ENCODE measurements at places on chromosomes 2 and 18.

- no peak for DNase-seq
These were observed 23.3 kb upstream of the MAPRE3 start for GRCh38 chr2:26946841-26947784.

DNA sequence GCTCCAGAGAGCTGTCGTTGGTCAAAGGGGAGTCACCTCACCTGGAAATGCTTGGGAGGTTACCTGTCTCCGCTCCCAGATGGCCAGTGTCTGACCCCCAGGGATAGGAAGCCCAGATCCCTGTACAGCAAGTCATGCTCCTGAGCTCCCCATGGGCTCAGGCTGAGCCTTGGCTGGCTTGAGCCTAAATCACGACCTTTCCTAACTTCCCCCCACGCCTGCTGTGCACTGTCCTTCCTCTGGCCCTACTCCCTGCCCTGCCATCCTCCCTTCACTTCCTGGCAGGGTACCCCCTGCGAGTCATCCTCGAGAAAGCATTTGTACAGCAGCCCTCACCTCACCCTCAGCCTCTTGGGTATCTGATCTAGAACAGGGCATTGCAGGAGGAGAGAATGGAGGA is 9.2 kb upstream of the HDAC4 start:
- DNase-seq = no peak

DNA sequence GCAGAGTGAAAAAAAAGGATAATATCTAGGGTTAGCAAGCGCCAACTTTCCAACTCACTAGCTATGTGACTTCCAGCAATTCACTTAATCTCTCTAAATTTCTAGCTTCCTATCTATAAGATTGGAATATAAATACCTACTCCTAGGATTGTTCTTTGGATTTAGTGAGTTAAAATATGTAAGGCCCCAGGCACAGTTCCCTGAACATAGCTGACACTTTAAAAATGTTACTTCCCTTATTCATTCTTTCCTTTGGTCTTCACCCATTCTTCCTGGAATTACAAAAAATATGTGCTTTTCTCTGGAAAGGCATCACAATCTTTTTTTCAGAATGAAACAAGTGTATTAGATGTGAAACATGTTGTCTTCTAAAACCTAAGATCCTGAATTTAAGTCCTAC is 365.7 kb downstream of the RBM43 start:
- no peak for DNase-seq

DNA sequence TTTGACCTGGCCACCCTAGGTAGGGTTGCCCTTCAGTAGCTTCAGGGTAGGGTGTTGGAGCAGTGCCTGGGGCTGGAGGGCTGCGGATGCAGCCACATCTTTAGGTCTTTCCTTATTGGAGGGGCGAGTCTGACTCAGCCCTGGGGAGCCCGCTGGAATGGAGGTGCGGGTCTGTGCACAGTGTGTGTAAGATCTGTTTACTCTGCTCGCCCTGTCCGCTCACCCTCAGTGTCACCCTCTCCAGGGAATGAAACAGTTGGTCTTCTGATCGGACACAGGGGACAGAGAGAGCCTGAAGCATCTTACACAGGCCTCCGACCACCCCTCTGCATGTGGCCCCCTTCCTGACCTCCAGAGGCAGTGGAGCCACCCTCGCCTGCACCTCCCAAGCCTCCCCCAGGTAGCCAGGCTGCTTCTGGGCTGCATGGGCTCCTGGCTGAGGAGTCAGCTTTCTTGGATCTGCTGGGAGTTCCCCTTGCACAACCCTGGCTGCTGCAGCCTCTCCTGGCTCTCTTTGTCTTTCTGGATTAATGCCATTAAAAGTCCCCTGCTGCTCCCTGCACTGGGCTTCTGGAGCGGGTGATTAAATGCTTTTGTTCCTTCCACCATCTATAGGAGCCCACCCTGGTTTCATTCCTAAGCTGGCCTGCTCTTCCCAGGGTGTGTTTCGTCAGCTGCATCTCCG is 82.6 kb downstream of the ASB1 start:
- no peak for DNase-seq

- DNase-seq = no peak
These were observed 191.7 kb downstream of the CAMKMT start for GRCh38 chr2:44553456-44553855.

Data from activated B cell treated with CpG ODN at 0.5 μM for 24 hours (primary cell).